ENCODE measurements at places on chromosomes 4 and X.

- DNase-seq = peak; percentile 82
Measured at GRCh38 chr4:79576429-79576753, 168.4 kb upstream of the GK2 start.

DNA sequence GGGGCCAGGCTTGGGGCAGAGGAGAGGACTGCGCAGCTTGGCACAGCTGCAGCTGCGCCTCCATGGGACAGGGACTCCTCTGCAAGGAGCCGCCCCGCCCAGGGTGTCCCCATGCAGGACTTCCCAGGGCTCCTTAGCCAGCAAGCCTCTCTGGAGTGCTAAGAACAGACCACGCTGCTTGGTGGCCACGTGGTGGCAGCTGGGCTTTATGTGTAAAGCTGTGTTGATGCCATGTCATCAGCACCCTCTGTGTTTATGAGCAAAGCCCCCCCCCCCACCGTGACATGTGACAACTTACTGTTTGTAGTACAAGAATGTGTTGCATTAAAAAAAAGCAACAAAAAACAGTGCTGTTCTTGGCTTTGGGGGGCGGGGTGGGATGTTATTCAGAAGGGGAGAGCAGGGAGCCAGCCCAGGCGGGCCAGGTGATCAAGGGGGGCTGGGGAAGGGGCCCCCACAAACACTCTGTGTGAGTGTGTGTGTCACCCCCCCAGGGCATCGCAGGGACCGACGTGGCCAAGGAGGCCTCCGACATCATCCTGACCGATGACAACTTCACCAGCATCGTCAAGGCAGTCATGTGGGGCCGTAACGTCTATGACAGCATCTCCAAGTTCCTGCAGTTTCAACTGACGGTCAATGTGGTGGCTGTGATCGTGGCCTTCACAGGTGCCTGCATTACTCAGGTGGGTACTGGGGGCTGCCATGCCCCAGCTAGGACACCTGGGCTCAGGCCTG lies 40.3 kb downstream of the ATP2B3 start:
- no peak for DNase-seq

DNA sequence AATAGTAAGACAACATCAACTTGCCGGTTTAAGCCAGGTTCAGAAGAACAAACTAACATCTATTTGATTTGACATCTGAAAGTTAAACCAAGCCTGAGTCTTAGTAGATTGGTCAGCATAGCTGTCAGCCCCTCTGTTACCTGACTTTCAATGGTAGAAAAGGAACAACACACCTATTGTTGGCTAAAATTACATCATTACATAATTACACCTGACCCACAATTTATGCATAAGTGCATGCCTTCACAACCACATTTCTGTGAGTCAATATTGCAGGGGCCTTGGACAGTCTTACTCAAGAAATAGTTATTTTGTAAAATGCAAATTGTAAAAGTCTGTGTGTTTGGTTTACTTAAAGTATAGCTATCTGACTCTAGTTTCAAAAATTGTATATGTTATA lies 36.2 kb downstream of the EGFL6 start:
- DNase-seq = no peak

DNA sequence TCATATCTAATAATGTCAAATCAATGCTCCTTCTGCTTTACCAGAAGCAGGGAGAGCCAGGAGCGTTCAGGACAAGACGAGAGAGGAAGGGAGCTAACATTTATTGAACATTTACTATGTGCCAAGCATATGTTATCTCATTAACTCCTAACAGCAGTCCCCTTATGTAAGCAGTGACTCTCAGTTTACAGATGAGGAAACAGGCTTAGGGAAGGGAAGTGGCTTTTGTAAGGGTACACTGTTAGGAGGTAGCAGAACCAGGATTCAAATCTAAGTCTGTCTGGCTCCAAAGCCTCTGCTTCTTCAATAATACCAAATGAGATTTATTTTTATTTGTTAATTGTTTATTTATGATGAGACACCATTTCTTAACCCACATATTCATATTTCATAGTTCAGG lies 2.6 kb upstream of the STARD8 start:
- DNase-seq = no peak

DNA sequence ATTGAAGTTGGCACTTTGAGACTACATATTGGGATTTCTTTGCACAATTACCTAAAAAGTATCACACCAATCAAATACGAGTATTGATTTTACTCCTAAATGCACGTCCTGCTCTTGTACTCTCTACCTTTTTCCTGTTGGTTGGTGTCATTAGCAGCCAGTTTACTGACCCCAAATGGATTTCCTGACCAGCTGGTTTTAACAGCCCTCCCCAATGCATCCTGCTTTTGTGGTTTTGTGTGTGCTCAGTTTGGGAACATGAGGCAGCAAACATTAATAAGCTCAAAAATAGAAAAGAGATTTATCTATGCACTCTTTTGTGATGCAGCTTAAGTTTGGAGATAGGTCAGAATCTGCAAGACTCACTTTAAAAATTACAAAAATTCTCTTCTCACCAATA lies 230.3 kb downstream of the MAPK10 start:
- DNase-seq = peak; percentile 2

DNA sequence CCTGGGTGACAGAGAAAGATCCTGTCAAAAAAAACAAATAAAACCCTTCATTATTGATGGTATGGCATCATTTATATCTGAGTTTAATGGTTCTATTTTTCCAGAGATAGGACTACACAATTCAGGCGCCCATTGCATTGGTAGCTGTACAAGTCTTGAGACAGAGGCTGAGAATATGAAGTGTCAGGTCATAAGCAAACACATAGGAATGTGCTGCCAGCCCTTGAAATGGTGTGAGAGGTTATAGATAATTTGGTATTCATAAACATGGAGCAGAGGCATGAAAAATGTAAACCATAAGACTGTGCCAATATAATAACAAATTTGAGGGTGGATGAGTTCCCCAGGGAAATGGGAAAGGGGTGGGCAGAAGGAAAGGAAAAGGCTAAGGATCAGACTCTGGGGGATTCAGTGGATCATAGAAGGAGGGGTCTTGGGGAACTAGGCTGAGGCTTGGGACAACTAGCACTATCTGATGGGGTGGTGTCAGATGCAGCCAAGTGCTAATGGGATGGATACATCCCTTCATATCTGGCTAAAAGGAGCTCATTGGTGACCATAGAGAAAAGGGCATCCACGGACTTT lies 50.8 kb downstream of the MAOA start:
- no peak for DNase-seq

DNA sequence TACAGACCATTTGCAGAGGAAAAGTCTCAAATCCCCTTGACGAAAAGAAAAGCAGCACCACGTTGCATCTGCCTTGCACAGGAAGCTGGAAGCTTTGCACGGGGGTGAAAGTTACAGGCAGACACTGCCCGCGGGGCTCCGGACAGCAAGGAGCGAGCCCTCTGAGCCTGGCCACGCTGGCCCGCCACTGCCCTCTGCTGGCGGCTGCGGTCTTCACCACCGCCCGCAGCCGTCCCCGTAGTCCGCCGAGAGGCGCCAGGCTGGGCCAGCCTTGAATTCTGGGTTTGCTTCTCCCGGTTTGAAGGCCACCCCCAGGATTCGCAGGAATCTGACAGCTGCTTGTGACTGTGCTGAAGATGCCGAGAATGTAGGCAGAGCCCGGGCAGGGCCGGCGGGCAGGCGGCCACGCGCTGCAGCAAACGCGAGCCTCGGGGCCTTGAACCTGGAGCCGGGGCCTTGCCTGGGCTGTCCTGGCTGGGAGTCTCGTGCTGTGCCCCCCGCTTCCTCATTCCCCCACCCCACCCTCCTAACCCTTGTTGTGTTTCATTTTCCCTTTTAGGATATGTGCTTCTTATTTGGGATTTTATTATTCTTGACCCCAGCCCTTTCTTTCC lies 49.2 kb downstream of the ENPP6 start:
- peak; percentile 77 for DNase-seq

- peak; percentile 89 for DNase-seq
Measured at GRCh38 chr4:110631584-110632505, 9.0 kb upstream of the PITX2 start.

- DNase-seq = no peak
Measured at GRCh38 chr4:39319676-39320075, 46.5 kb downstream of the RFC1 start.
